IMR-90 (cell line): ENCODE measurements at places on chromosomes 13 and 19.
A peak's percentile ranks its signal among the peaks of the same experiment; 100 is the strongest.

GRCh38 chr13:103730407-103730806, 664.2 kb upstream of the SLC10A2 start:
- H3K27me3 ChIP-seq = no peaks in the 10 kb centered on the region
- no peak for DNase-seq
- H3K36me3 ChIP-seq = no peaks in the 10 kb centered on the region
- H3K27ac ChIP-seq = no peak overlapping the region

DNA sequence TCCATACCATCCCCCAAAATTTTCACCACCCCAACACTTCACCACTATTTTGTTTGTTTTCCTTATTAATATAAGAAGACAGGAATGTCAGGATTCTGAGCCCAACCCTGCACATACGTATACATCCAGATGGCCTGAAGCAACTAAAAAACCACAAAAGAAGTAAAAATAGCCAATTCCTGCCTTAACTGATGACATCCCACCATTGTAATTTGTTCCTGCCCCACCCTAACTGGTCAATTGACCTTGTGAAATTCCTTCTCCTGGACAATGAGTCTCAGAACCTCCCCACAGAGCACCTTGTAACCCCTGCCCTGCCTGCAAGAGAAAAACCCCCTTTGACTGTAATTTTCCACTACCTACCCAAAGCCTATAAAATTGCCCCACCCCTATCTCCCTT, 132.5 kb downstream of the ZNF675 start:
- H3K27me3 ChIP-seq = no peaks in the 10 kb centered on the region
- H3K4me3 ChIP-seq = no peak overlapping the region
- H3K27ac ChIP-seq = no peak overlapping the region
- no peak for DNase-seq
- no peaks in the 10 kb centered on the region for H3K36me3 ChIP-seq

DNA sequence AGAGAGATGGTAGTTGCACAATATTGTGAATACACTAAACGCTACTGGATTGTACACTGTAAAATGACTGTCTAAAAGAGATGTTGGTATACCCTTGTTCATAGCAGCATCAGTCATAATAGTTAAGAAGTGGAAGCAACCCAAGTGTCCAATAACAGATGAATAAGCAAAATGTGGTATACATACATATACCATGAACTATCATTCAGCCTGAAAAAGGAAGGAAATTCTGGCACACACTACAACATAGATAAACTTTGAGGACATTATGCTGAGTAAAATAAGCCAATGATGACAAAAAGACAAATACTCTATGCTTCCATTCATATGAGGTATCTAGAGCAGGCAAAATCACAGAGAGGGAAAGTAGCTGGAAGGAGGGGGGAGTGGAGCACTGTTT, 16.0 kb downstream of the DZIP1 start:
- peaks cover 2% of the 10 kb centered on the region; the same call in 1 of the 2 replicates for H3K4me1 ChIP-seq
- no peak for DNase-seq
- H3K27me3 ChIP-seq = no peaks in the 10 kb centered on the region
- H3K27ac ChIP-seq = no peak overlapping the region
- peaks cover 50% of the 10 kb centered on the region for H3K36me3 ChIP-seq

- H3K4me3 ChIP-seq = no peak overlapping the region
- no peaks in the 10 kb centered on the region for H3K36me3 ChIP-seq
- H3K27ac ChIP-seq = no peak overlapping the region
- no peaks in the 10 kb centered on the region for H3K27me3 ChIP-seq
These were observed 28.1 kb upstream of the POMP start for GRCh38 chr13:28630869-28631268.

DNA sequence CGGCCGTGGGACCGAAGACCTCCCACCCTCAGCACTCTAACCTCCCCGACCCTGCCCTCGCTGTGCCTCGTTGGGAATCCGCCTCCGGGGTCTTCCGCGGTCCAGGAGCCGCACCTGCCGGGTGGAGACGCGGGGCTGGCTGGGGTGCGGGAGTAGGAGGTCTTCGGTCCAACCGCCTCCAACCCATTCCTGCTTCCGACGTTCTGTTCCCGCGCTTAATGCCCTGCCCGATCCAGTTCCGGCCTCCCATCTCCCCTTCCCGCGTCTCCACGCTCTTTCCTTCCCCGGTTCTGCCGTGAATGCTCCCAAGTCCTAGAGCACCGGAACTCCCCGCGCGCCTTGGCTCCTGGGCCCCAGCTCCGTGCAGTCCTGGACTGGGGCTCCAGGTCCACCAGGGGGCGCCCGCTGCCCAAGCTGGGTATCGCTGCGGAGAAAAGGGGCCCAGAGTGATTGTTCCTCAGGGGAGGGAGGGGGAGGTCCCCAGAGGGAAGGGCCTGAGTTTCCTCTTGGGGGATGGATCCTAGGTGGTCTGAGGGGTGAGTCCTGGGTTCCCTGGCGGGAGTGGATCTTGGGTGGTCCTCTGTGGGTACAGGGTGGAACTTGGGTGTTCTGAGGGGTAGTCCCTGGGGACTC, 14.1 kb upstream of the TNFSF9 start:
- H3K27ac ChIP-seq = no peak overlapping the region
- H3K36me3 ChIP-seq = no peaks in the 10 kb centered on the region
- H3K27me3 ChIP-seq = no peaks in the 10 kb centered on the region
- H3K4me1 ChIP-seq = no peaks in the 10 kb centered on the region

DNA sequence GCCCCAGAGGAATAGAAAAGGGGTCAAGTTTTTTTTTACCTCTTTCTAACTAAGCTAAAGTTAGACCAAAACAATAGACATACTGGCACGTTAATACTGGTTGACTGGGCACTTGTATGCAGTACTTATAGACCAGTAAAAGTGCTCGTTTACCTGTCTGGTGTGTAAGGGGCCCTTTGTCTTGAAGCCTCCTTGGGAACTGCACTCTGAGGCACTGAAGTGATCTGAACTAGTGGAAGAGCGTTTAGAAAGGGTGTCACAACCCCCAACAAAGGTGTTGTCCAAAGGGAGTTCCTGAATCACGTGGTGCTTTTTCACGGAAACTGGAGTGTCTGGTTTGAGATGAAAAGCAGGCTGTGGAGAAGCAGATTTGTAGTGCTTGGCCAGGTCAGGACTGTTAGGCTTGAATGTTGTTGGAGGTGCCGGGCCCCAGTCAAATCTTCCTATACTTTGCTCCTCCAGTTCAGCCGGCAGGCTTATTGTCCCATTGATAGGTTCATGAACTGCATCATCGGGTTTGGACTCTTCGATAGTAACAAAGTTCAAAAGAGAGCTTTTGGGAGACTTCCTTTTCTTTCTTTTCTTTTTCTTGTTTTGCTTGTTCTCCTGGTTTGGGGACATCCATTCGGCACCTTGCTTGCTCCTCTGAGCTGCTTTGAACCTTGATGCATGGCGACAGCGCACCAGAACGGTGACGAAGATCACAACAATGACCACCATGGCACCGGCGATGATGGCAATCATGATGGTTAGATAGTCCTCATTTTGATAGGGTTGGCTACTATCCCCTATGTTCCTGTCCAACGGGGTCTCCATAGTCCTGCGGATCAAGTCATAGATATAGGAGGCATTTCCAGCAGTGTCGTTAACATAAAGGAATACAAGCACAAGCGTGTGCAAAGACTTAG, 4.6 kb downstream of the PCDH9 start:
- peaks cover 2% of the 10 kb centered on the region for H3K4me1 ChIP-seq
- no peak overlapping the region for H3K27ac ChIP-seq
- DNase-seq = no peak
- no peaks in the 10 kb centered on the region for H3K36me3 ChIP-seq
- no peaks in the 10 kb centered on the region for H3K27me3 ChIP-seq

DNA sequence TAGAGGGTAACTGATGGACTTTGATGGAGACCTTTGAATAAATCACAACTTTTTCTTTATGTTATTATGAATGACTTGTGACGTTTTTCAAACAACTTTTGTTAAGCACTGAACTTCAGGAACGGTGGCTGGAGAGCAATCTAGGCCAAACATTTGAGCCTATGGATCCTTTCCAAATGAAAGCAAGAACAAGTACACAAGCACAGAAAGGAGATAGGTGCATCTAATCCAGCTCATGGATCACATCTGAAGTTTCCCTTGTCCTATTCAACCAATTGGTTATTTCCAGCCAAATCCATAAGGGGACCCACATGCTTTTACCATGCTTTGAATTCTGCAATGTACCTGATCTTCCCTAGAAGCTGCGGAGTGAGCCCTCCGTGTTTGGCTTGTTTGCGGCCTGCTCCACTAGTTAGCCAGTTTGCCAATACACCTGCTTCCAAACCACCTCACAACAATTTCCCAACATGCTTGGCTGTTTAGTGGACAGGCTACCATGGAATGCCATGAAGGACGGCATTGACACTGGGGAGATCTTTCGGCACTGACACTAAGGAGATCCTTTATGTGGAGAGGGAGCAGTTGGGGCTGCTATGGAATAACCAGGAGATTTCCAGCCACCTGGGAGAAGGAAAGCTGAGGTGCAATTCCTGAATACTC, 315.9 kb downstream of the DNAJC15 start:
- no peak overlapping the region for H3K4me3 ChIP-seq
- no peaks in the 10 kb centered on the region for H3K36me3 ChIP-seq
- H3K27ac ChIP-seq = no peak overlapping the region
- DNase-seq = no peak

- no peak for DNase-seq
- no peak overlapping the region for H3K27ac ChIP-seq
- H3K4me1 ChIP-seq = no peaks in the 10 kb centered on the region
- H3K36me3 ChIP-seq = no peaks in the 10 kb centered on the region
- no peak overlapping the region for H3K4me3 ChIP-seq
These were observed 64.2 kb upstream of the UQCRFS1 start for GRCh38 chr19:29277102-29277501.

- no peak for DNase-seq
- H3K4me1 ChIP-seq = peaks cover 10% of the 10 kb centered on the region
- no peak overlapping the region for H3K4me3 ChIP-seq
- no peak overlapping the region for H3K27ac ChIP-seq
- no peaks in the 10 kb centered on the region for H3K27me3 ChIP-seq
These were observed 12.8 kb downstream of the COL4A1 start for GRCh38 chr13:110294146-110294545.

DNA sequence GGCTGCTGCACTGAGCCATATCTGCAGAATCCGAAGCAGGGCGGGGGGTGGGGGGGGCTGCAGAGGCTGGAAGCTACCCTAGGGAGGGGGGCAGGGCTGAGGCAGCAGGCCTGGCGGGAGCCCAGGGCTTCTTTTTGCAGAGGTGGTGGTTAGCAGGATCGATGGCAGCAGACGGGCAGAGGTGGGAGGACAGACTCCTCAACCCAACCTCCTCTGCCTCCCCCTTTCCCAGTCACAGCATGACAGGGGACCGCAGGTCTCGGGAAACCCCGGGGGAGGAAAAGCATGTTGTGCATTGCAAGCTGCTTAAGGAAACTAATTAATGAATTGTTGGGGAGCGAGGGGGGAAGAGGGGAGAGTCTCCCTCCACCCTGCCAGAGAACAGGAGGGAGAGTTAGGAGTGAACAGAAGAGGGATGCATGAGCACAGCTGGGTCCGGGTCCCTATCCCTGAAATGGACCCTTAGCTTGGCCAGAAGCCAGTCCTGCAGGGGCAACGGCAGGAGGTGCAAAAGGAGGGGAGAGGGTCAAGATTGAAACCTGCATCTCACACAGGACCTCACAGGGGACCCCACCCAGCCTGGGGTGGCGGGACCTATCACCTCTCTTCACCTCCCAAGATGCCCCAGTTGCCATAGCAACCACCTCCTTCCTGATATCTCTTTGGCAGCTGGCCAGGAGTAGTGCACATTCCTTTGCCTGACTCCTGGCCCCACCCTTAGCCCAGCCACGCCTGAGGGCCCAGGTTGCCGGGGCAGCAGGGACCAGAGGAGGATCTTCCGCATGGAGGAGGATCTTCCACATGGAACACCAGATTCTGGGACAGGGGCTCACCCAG, 1.8 kb downstream of the FXYD7 start:
- DNase-seq = no peak
- H3K4me3 ChIP-seq = no peak overlapping the region
- peaks cover 31% of the 10 kb centered on the region for H3K27me3 ChIP-seq
- H3K4me1 ChIP-seq = peaks cover 4% of the 10 kb centered on the region; the same call in 1 of the 2 replicates

DNA sequence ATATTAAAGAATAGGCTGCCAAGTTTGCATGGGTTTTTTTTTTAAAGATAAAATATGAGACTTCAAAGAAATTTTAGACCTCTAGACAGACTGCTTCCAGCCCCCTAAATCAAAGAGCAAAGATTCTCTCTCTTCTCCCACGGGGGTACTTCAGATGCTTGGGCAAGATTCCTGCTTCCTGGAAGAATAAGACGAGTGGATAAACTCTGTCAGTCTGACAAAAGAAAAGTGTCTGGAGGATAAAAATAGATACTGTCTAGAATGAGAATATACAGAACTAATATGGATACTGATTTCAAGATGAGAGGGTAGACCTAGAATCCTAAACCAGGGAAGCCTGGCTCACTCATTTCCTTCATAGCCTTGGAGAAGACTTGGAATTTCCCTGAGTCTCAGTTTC, 435.1 kb downstream of the FOXO1 start:
- H3K27me3 ChIP-seq = no peaks in the 10 kb centered on the region
- H3K27ac ChIP-seq = no peak overlapping the region
- H3K36me3 ChIP-seq = no peaks in the 10 kb centered on the region
- H3K4me1 ChIP-seq = no peaks in the 10 kb centered on the region
- H3K4me3 ChIP-seq = no peak overlapping the region

- H3K27me3 ChIP-seq = no peaks in the 10 kb centered on the region
- H3K4me3 ChIP-seq = no peak overlapping the region
- DNase-seq = no peak
- no peaks in the 10 kb centered on the region for H3K36me3 ChIP-seq
These were observed 62.3 kb downstream of the KCNC3 start for GRCh38 chr19:50266896-50267295.

- no peak overlapping the region for H3K27ac ChIP-seq
- H3K27me3 ChIP-seq = peaks cover 71% of the 10 kb centered on the region
- H3K4me3 ChIP-seq = peak overlapping the region; percentile 25
These were observed 3.4 kb downstream of the DMKN start for GRCh38 chr19:35509861-35510625.

DNA sequence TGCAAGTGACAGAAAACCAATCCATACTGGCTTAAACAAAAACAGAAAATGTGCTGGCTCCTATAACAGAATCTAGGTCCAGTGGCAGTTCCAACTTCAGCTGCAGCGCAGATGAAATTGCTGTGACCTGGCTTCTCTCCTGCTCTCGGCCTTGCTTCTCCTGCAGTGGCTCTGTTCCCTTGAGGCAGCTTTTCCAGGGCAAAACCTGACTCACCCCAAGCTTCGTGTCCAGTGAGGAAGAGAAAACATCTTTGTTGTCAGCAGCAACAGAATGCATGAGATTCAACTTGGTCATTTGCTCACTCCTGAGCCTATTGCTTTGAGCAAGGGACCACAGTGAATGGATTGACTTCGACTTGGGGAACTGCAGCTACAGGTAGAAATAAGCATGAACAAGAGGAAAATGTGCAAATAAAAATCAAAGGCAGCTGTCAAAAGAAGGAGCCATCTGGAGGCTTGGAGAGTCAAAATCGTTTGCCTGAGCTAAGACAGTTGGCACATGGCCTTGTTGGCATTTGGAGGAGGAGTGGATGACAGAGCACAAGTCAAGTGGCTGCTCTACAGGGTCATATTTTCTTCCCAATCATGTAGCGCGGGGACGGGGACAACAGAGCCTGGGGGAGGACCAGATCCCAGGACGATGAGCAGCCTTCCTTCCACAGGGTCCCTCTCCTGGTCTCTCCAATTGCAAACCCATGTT, 523.4 kb downstream of the FGF9 start:
- H3K36me3 ChIP-seq = no peaks in the 10 kb centered on the region
- H3K4me1 ChIP-seq = peaks cover 8% of the 10 kb centered on the region; the same call in 1 of the 2 replicates
- no peak for DNase-seq
- H3K27ac ChIP-seq = no peak overlapping the region
- peaks cover 3% of the 10 kb centered on the region for H3K27me3 ChIP-seq

GRCh38 chr13:74158028-74158427, 23.8 kb upstream of the KLF12 start:
- peak; percentile 47 for DNase-seq
- 0 out of 2 replicates have a peak overlapping the region, but pooled peaks have one; percentile 17 for H3K27ac ChIP-seq
- peaks cover 8% of the 10 kb centered on the region for H3K4me1 ChIP-seq
- no peaks in the 10 kb centered on the region for H3K36me3 ChIP-seq
